HT1080 (cell line): ENCODE measurements at places on chromosomes 2 and 18. TPM values are rescaled to one million over a fixed set of nuclear protein-coding genes. Genes with fewer than 3 reads are reported as not detected.

The ANKRD12 gene
- total RNA-seq, result 5.8 and 9.3 TPM in 2 replicates

DNA sequence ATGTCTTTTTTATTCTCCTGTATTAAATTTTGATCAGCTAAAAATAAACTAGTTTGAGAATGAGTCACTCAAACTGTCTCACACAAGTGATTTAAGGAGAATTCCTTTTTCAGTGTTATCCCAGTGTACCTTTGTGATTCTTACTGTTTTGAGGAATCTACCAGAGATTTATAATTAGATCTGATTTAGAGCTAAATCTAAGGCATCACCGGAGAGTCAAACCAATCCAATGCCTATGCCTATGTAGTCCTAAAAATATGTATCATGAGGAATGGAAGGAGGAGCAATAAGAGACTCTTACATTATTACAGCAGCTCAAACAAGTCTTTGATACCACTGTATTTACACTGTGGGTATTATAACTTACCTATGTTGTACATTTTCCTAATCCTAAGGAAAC, 63.4 kb upstream of the CYP20A1 start:
- DNase-seq, result no peak

- DNase-seq, result peak; percentile 96
Measured at GRCh38 chr2:65382776-65383357, 49.5 kb downstream of the SPRED2 start.

DNA sequence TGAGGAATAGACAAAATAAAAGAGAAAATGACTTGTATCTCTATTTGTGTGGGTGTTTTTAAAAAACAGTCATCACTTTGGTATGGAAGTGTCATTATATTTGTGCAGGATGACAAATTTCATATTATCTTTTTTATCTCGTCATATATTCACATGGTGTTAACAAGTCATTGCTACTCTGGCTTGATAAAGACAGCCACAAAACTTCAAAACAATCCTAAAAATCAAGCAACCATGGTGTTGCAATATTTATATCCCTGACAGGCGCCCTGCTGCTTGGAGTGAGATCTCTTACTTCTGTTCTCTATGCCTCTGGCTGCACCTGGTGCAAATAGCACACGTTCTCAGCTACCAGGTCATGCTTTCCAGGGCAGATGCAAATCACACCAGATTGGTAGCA, 278.0 kb upstream of the EPHA4 start:
- DNase-seq, result no peak

DNA sequence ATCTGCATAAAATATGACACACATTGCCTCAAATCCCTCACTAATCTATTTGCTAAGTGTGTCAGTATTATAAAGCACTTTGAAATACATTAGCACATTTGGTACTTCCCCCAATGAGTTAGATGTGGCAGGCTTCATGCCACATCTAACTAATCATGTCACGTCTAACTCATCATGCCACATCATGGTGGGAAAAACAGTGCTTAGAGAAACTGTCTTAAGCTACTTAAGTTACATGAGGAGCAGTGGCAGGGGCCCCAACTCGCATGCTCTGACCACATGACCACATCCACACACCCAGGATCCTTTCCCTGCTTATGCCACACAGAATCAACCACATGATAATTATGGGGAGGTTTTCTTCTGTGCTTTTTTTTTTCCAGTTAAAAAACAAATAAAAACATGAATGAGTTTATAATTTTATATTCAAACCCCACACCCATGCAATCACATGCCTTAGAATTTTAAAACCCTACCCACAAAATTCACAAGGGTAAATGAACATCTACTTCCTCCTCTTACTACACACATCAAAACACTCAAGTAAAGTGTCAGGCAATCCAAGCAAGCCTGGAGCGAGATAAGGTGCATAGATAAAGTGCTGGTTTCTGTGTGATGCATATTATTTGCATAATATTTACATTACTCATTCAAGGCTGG, 1.6 kb downstream of the ABCA12 start:
- DNase-seq, result no peak

The ZEB2 gene
- 13.1 and 15.5 TPM in 2 replicates for total RNA-seq

The PROC gene
- not detected in 2 replicates for total RNA-seq

GRCh38 chr2:239729681-239730566, 295.2 kb downstream of the NDUFA10 start:
- no peak for DNase-seq
